ENCODE measurements at places on chromosomes 1 and 21.

DNA sequence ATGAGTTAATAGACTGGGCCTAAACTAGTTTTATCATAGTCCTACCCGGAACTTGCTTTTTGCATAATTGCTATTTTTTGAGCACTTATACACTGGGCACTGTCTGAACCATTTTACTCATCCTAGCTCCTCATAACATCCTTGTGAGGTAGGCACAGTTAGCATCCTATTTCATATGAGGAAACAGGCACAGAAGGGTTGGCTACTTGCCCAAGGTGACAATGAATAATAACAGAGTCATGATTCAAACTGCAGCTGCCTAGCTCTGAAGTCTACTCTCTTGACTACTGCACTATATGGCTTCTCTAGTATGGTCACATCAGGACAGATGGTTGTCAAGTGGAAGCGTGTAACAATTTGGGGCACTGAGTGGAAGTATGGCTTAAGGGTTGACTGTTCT lies 18.2 kb upstream of the RC3H1 start:
- DNase-seq, result no peak

DNA sequence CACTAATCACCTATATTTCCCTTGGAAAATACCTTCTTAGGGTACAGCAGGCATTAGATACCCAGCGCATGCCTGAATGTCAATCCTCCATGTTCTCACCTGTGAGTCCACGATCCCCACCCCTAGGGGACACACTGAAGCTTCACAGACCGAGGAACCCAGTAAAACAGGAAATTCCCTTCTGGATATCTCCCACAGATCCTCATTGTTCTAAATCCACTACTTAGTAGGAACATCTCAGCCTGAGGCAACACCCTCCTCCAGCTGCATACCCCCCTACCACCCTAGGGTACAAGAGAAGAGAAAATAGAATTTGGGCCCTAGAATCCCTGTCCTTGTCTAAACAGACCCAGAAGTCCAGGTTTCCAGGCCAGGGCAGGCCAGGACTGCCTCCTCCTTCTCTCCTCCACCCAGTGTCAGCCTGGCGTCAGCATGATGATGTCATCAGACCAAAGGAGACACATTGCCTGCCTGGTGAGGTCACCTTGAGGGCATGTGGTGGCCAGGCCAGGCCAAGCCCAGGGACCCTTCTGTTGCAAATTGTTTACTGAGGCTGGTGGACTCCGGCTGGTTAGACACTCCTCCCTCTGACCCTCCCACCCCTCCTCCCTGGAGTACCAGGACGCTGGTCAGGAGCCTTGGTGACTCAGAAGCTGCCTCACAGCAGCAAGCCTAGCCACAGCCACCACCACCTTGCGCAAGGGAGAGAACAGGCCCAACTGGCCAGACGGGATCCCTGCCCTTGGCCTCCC lies 6.2 kb downstream of the NECTIN4 start:
- DNase-seq, result no peak

- DNase-seq, result no peak
Measured at GRCh38 chr1:3019516-3020051, 1.7 kb upstream of the ACTRT2 start.

- no peak for DNase-seq
Measured at GRCh38 chr1:117284399-117285215, 73.9 kb upstream of the VTCN1 start.
